ENCODE measurements at places on chromosomes 6 and 20.

DNA sequence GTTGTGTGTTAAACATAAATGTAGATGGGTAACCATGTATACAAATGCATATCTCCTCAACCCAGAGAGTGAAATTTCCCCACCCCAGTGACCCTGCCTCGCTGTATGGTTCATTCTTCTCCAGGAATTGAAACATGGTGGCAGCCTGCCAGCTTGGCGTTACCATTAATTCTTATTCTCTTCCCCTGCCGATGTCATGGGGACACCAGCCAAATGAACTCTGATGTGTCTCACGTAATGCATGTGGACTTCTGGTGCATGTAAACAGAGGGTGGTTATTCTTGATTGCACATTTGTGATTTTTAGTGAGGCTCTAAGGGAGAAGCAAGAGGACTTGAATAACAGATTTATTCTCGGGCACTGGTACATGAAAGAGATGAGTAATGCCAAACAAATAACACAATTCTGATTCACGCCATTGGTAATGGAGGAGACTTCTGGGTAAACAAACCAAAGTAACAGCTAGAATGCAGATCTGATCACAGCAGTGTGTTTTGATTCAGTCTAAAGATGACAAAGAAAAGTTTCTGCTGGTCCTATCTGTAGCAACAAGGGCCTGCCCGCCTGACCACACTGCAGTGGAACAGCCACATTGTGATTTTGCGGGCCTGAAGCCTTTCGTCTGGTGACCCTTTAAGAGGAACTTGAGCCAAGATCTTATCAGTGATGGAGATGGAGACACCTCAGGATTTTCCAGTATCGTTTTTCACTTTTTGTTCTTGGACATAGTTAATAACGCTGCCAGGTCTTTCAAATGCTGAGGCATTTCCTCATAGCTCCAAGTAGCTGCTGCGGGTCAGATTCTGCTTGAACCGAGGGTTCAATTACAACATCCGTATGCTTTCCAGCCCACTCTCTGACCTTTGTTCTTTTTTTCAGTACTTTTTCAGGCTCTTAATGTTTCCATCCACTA lies 171.8 kb upstream of the AKAP12 start:
- no peak for DNase-seq

- no peak for DNase-seq
Observed at GRCh38 chr6:109434456-109434855, 6.0 kb downstream of the PPIL6 start.

GRCh38 chr6:25452031-25452430 lies 172.9 kb downstream of the CARMIL1 start:
- DNase-seq, result no peak

DNA sequence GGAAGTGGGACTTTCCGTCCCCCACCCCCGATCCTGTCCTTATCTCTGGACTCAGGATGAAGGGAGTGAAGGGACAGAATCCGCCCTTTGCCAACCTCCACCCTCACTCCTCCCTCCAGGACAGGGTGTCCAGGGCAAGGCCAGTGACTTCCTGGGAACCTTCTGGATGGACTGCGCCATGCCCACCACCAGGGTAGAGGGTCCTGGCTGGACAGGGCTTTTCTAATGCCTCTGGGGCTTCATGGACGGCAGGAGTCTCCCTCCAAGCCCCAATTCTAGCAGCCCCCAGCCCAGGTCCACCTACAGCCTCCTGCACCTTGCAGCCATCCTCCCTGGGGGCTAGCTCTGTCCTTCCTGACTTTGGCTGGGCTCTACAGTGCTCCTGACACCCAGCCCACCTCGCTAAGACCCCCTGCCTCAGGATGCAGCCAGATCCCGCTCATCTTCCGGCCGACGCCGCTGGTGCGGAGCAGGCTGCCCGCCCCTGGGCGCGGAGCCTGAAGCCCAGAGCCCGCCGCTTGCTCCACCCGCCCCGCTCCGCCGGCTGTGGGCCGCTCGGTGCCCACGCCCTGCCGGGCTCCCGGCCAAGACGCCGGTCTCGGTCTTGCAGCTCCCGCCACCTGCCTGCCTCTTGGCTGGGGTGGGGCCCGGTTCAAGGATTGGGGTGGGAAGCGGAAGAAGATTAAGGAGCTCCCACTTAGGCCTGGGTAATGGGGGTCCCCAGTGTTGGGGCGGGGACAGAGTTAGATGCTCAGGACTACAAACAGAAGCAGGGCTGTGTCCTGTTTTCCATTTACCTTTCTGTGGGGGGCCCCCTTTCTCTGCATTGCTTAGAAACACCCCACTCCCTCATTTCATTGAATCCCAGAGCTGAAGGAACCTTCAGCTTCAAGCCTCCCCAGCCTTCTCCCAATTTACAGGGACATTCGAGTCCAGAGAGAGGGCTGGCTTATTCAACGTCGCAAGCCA lies 72.8 kb downstream of the MDGA1 start:
- DNase-seq, result peak; percentile 45

DNA sequence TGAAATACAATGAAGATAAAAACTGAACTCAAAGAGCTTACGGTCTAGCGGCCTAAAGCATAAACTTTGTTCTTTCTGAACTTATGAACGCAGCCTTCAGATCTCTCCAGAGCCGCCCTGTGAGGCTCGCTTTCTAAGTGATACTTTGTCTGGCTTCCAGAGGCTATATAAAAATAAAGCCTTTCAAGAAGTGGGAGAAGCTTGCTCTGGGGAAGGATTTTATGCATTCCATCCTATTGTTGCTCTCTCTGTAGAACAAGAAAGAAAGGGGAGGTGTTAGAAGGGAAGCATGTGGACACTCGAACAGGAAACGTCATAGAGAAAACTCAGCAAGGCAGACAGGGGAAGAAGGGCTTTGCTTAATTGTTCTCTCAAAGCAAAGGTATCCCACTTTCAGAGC lies 77.0 kb downstream of the TBX18 start:
- no peak for DNase-seq

DNA sequence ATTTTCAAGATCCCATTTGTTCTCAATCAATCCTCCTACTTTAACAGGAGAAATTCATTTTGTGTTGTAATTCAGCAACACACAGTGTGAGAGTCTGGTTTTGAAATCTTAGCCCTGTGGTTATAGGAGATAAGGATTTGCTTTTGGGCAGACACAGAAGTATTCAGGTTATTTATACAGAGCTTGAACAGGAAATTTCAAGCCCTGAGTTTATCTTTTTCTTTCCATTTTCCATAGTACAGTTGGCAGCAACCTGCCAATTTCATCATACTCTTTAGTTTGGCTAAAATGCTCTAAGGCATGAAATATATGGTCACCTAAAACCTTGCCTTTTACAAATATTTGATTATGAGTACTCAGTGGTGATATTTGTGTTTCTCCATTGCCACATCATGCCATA lies 41.4 kb downstream of the PKIB start:
- DNase-seq, result no peak

GRCh38 chr6:80956898-80957297 lies 795.6 kb downstream of the TENT5A start:
- DNase-seq, result no peak

- DNase-seq, result no peak
Observed at GRCh38 chr6:92176666-92177065, 1242.7 kb downstream of the EPHA7 start.

DNA sequence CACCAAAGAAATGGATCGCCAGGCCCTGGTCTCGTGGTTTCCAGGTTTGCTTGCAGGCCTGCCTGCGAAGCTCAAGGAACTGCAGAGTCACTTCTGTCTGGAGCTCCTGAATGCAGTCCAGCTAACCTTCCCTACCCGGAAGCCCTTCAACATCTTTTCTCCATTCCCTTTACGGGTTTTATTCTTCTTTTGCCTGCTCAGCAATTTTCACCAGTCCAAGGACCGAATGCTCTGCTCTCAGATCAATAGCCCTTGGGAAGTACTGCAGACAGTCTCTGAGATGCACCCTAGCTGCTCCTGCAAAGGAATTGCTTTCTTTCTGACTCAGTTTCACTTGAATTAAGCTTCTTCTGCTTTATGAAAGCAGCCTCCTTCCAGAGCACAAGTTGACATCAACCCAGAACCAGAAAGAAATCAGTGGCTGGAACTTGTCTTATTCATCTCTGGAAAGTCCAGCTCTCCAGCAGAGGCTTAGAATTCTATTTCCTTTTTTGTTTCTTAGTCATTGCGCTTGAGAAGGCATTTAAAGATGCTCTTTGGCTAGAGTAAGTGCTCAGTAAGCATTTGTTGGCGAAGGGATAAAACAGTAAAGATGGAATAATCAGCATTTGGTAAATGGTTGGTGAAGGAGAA lies 18.7 kb upstream of the YWHAB start:
- no peak for DNase-seq

- DNase-seq, result no peak
Observed at GRCh38 chr20:5862703-5863039, 87.7 kb downstream of the TRMT6 start.

GRCh38 chr20:22557403-22558276 lies 26.7 kb downstream of the FOXA2 start:
- no peak for DNase-seq

GRCh38 chr20:2756056-2756611 lies 44.3 kb downstream of the CPXM1 start:
- no peak for DNase-seq

- DNase-seq, result no peak
Observed at GRCh38 chr20:11551479-11551878, 366.2 kb upstream of the BTBD3 start.

DNA sequence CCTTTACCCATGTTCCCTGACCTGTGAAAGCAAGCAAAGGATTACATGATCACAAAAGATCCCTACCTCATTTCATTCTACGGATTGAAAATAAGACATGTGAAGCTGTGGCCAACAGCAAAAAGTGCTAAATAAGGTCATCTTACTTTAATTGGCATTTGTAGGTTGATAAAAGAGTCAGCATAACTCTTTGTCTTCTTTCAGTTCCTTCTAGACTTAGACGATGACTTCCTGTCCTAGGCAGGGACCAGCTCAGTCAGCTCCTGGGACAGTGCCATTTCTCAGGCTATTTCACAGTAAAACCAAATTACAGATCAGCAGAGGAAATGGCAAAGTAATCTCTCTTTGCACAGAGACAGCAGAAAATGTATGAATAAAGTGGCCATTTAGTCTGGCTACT lies 480.7 kb downstream of the RFPL4B start:
- peak; percentile 34 for DNase-seq

- no peak for DNase-seq
Observed at GRCh38 chr6:69063401-69063800, 428.3 kb downstream of the ADGRB3 start.

DNA sequence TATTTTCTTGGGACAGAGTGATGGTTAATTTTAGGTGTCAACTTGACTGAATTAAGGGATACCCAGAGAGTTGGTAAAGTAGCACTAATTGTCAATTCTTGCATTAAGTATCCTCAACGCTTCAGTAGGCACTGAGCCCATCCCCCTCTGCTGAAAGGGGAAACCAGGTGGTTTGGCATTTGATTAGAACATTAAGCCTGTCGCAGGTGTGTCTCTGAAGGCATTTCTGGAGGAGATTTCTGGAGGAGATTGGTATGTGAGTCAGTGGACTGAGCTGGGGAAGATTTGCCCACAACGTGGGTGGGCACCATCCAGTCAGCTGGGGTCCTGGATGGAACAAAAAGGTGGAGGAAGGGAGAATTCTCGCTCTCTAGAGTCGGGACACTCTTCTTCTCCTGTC lies 119.8 kb downstream of the RFX6 start:
- no peak for DNase-seq

DNA sequence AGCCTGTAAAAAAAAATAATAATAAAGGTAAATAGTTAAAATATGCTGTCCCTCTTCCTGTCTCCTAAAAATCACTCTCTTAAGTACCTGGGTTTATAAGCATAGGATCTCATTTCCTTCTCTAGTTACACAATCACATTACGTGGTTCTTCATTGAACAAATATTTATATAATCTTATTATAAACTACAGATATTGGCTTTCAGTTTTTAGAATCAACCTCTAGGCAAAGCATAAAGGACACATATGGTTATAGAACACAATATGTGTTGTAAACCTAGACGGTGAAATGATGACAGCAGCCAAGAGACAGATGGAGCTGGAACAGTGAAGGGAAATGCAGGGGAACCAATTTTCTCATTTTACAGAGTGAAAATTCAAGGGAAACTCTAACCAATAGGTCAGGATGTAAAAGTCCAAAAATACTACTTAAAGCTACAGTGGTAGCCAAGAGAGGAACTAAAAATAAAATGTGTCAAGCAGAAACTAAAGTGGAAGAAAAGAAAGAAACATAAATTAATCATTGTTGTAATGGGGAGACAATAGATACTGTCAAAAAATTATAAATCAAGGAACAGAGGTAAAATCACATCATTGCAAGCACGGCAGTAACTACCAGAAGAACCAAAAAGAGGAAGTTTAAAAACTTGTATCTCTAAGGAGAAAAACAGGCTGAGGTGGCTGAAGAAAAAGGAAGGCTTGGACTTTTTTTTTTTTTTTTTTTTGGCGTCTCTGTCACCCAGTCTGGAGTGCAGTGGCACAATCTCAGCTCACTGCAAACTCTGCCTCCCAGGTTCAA lies 82.8 kb upstream of the CDYL start:
- DNase-seq, result no peak

- no peak for DNase-seq
Observed at GRCh38 chr6:135412761-135413160, 84.8 kb downstream of the AHI1 start.

DNA sequence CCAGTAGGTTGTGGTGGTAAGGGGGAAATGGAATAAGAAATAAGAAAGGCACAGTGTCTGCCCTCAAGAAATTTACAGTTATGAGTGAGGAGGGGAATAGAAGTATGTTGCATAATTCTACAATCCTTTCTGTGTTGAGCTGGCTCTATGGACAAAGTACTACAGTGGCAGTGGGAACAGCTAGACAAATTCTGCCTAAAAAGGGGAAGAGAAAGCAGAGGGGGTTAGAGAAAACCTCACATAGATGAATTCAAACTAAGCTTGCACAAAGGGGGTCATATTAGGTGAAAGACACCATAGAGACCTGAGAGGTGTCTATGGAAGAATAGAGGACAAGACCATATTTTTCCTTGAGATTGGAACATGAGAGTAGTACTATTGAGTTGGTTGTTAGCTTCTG lies 146.9 kb upstream of the VGLL2 start:
- DNase-seq, result no peak

DNA sequence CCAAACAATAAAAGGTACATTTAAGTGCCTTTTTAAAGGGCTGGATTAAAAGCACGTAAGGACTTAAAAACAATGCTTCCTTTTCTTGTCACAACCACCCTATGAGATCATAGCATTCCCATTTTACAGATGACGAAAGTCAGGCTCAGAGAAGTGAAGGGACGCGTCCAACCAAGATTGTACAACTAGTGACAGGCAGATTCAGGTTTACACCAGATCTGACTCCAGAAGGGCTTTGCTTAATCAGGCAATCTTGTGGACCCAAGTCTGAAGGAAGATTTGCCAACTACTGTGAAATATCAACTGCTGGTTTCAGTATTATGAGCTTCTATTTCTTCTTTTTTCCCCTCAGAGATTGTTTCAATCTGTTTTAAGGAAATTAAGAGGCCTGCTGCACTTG lies 877 bp downstream of the ENPP4 start:
- no peak for DNase-seq

- no peak for DNase-seq
Observed at GRCh38 chr6:2611092-2611491, 139.6 kb downstream of the MYLK4 start.

GRCh38 chr6:32244270-32244669 lies 20.4 kb upstream of the NOTCH4 start:
- no peak for DNase-seq

- DNase-seq, result no peak
Observed at GRCh38 chr6:84606860-84607259, 157.5 kb downstream of the TBX18 start.
